Activated CD8-positive, alpha-beta memory T cell treated with anti-CD3 and anti-CD28 coated beads, Interleukin-2, amount 10 ng/mL, durations not matched to agents 7 days and 5 days (primary cell): ENCODE measurements at places on chromosomes 2 and 18.
A peak's percentile ranks its signal among the peaks of the same experiment; 100 is the strongest.

GRCh38 chr2:56014046-56014730 lies 90.6 kb upstream of the EFEMP1 start:
- H3K27ac ChIP-seq = no peak overlapping the region
- no peaks in the 10 kb centered on the region for H3K4me1 ChIP-seq
- no peak overlapping the region for H3K4me3 ChIP-seq
- DNase-seq = no peak
- no peaks in the 10 kb centered on the region for H3K36me3 ChIP-seq

- peaks cover 52% of the 10 kb centered on the region for H3K4me1 ChIP-seq
- peaks cover 67% of the 10 kb centered on the region for H3K36me3 ChIP-seq
- H3K4me3 ChIP-seq = no peak overlapping the region
- H3K27me3 ChIP-seq = no peaks in the 10 kb centered on the region
Measured at GRCh38 chr2:105877945-105878344, 133.2 kb downstream of the NCK2 start.

GRCh38 chr2:42095923-42096408 lies 48.1 kb downstream of the PKDCC start:
- peaks cover 14% of the 10 kb centered on the region for H3K36me3 ChIP-seq
- H3K27me3 ChIP-seq = peaks cover 17% of the 10 kb centered on the region

DNA sequence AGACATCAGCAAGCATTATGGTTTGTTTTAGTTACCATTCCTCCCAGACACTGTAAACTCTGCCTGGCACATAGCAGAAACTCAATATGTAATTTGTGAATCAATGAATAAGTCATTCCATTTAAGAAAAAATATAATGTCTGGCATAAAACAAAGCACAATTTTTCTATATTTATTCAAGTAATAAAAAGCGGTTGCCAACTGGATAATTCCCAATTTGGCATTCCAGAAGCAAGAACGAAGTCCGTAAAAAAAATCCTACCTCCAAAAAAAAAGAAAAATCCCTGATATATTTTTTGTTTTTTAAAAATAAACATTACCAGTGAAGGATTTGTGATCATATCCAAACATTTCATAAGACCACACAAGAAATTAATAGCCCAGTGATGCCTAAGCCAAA lies 351.3 kb upstream of the LRRTM4 start:
- no peaks in the 10 kb centered on the region for H3K36me3 ChIP-seq
- DNase-seq = no peak
- no peak overlapping the region for H3K27ac ChIP-seq
- no peaks in the 10 kb centered on the region for H3K4me1 ChIP-seq
- no peak overlapping the region for H3K4me3 ChIP-seq

GRCh38 chr18:7662866-7663265 lies 95.8 kb downstream of the PTPRM start:
- no peak overlapping the region for H3K4me3 ChIP-seq
- H3K36me3 ChIP-seq = no peaks in the 10 kb centered on the region
- no peaks in the 10 kb centered on the region for H3K4me1 ChIP-seq
- no peak overlapping the region for H3K27ac ChIP-seq

DNA sequence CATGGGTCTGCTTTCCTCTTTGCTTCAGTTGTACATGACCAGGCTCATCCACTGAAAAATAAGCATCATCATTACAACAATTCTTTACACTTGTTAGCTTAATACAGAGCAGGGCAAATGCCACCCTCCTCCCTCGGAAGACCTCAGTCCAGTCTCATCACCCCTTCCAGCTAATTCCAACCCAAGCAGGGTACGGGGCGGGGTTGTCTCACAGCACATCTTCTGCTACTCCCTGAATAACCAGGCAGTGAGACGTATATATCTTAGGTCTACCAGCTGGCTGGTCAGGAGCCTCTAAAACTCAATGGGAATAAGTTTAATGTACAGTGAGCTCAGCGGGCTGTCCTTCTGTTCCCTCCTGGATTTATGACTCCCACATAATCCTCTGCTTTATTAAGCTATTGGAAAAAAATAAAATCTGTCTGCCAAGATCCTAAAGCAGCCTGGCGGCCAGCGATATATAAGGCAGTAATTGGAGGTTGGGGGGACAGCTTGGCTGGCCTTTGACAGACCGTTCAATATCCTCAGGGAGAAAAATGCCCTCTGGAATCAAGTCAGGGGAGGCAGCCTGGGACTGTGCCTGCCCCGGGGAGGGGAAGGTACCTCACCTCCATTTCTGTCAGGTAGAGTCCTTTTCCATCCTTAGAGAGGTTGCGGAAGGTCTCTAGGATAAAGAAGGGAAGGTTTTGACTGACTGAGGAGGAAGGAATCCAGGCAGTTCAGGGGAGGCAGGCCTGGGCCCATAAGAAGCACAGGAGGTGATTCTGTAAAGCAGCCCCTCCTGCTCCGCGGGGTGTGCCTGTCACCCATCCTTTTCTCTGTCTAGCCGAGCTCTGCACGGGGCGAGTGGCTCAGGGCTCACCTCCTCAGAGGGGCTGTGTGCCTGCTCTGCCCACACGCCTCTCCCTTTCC lies 76.3 kb downstream of the CAPN13 start:
- no peak for DNase-seq
- no peak overlapping the region for H3K4me3 ChIP-seq
- H3K4me1 ChIP-seq = no peaks in the 10 kb centered on the region
- H3K36me3 ChIP-seq = no peaks in the 10 kb centered on the region
- H3K27me3 ChIP-seq = peaks cover 2% of the 10 kb centered on the region

GRCh38 chr18:21242141-21242779 lies at the start of gene GREB1L:
Gene GREB1L (plus strand): TSS chr18:21242232. CDS start chr18:21383519, 141,287 bp downstream.
- H3K27ac ChIP-seq = no peak within 1 kb of the TSS
- peaks cover 1% of the 10 kb centered on the region for H3K36me3 ChIP-seq
- no peak for DNase-seq
- H3K4me3 ChIP-seq = no peak within 1 kb of the TSS
- peaks cover 71% of the 10 kb centered on the region for H3K27me3 ChIP-seq

- no peaks in the 10 kb centered on the region for H3K36me3 ChIP-seq
- H3K4me3 ChIP-seq = no peak overlapping the region
- no peak for DNase-seq
Measured at GRCh38 chr2:151623631-151624030, 110.6 kb downstream of the NEB start.

DNA sequence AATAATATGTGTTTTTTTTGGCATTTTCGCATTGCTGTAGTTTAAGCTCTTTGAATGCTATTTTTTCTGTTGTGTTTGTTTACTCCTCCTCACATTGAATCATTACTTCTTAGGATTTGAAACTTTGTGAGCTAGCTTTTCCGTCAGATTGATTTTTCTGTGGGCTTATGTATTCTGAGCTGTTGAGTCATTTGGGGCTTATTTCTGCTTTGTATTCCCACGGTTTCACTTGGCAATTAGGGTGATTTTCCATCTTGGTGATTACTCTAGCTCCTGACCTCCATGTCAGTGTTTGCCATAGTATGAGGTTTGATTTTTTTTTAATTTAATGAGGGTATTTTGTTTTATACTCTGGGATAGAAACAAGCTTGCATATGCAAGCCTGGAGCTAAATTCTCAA lies 200.0 kb downstream of the CCDC102B start:
- H3K36me3 ChIP-seq = no peaks in the 10 kb centered on the region
- DNase-seq = no peak
- H3K27me3 ChIP-seq = no peaks in the 10 kb centered on the region
- no peak overlapping the region for H3K4me3 ChIP-seq
- H3K4me1 ChIP-seq = no peaks in the 10 kb centered on the region

GRCh38 chr2:37820471-37820986 lies 104.6 kb upstream of the RMDN2 start:
- H3K36me3 ChIP-seq = peaks cover 4% of the 10 kb centered on the region
- no peak overlapping the region for H3K4me3 ChIP-seq
- peaks cover 9% of the 10 kb centered on the region for H3K4me1 ChIP-seq
- H3K27ac ChIP-seq = no peak overlapping the region

DNA sequence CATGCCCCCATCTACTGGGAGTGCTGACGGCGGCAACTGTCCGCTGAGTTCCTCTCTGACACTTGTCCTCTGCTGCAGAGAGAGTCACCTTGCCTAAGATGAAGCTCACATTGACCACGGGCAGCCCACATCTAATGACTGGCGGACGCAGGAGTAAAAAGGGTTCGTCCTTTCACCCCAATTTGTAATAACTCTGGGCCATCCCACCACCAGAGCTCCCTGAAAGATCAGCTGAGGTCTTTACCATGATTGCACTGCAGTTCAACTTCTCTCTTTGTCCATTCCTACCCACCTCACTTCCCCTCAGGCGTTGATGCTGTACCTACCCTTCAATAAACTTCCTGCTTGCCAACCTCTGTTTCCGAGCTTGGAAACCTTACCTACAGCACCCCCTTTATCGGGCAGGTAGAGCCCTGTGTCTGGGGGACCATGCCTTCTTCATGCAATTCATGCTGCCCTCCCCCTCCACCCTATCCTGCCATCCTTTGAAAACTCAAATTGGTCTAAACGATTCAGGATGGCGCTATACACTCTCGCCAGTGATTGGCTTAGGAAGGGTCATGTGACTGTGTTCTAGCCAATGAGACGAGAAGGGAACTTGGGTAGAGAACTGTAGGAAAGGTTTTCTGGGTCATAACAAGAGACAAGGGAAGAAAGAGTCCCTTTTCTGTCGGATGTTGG lies 10.3 kb upstream of the B3GNT2 start:
- H3K27me3 ChIP-seq = no peaks in the 10 kb centered on the region
- no peak for DNase-seq
- no peaks in the 10 kb centered on the region for H3K4me1 ChIP-seq
- H3K36me3 ChIP-seq = no peaks in the 10 kb centered on the region
- H3K4me3 ChIP-seq = no peak overlapping the region
- H3K27ac ChIP-seq = no peak overlapping the region

DNA sequence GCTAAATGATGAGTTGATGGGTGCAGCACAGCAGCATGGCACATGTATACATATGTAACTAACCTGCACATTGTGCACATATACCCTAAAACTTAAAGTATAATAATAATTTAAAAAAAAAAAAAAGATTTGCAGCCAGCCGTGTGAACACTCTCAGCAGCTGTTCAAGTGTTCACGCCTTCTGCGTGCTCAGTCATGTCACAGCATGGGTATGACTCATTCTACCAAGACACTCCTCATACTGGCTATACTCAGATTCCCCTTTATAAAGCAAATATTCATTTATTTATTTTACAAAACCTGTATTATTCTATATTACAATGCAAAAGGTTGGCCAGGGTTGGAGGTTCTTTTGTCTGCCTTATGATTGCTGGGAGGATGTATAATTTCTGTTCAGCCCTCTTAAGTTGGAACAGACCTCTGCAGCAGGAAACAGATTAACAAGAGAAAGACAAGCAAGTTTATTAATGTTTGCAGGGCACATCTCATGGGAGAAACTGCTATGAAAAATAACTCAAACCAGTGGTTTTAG lies 1230.6 kb upstream of the CHAC2 start:
- H3K4me1 ChIP-seq = no peaks in the 10 kb centered on the region
- no peaks in the 10 kb centered on the region for H3K36me3 ChIP-seq
- H3K4me3 ChIP-seq = no peak overlapping the region
- no peak for DNase-seq

DNA sequence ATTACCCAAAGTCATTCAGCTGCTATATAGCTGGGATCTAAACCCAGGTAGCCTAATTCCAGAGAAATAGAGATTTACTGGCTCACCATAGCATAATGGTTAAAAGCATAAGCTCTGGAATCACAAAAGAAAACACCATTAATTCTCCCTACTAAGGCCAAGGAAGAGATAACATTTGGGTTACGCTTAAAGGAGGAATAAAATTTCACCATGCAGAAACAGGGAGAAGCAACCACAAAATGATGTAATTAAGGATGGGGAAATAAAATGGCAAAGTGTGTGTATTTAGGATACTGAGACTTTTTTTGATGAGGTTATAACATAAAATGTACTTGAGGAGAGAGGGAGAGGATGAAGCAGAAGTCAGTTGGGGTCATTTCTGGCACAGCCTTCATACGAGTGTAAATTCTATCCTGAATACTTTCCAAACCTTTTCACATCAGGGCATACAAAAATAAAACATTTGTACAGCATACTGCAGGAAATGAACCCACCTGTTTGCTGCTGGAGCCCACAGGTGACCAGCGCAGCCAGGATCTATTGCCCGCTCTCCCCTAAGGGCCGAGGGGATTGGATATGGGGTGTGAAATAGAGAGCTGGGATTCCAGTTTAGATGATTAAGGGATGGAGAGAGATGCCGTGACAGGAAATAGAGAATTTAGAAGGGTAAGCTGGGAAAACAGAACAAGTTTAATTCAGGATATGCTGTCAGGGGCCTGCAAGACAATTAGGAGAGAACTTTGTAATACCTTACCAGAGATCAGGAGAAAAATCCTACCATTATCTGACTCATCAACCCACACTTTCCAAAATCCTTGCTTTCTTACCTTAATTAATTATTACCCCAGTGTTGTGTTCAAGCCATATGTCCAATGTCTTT lies 43.8 kb upstream of the SERTAD2 start:
- H3K27ac ChIP-seq = peak overlapping the region; percentile 93
- H3K4me3 ChIP-seq = no peak overlapping the region
- peaks cover 57% of the 10 kb centered on the region for H3K4me1 ChIP-seq
- DNase-seq = no peak

- peaks cover 19% of the 10 kb centered on the region for H3K4me1 ChIP-seq
- H3K4me3 ChIP-seq = no peak overlapping the region
- H3K36me3 ChIP-seq = peaks cover 14% of the 10 kb centered on the region
- no peak overlapping the region for H3K27ac ChIP-seq
- DNase-seq = no peak
- no peaks in the 10 kb centered on the region for H3K27me3 ChIP-seq
Measured at GRCh38 chr2:85395912-85396475, 14.2 kb downstream of the CAPG start.

DNA sequence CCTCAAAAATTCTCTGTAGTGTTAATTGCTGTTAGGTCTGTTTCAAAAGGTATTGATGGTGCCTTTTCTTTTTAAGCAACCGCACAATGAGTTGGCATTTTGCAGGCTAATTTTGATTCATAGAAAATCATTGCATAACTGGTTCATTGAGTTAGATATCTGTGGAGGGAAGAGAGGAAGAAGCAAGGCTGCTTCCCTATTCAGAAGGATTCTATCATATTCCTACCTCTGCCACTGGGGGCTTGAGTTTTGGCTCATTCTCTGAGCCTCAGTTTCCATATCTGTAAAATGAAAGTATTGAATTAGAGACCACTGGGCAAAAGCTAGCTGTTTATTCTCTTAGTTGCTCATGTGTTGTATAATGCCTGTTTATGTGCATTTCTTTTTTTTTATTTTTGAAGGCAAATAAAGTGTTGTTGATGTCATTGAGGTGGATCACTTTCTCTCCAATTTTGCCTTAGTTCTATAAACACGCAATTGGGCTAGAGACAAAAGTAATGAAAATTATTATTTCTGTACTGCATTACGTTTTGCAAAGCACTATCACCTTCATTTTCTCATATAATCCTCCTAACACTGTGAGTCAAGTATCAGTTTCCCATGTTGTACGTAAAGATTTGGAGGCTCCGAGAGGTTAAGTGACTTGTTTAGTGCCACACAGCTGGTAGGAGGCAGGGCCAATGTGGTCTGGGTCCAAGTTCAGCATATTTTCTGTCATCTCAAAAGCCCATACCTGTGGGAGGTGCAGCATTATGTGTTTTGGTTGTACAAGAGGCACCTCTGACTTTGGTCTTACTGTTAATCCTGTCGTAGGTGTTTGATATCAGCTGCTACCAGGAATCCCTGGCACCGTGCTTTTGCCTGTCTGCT lies 5.9 kb downstream of the TRIB2 start:
- H3K36me3 ChIP-seq = peaks cover 28% of the 10 kb centered on the region
- peaks cover 10% of the 10 kb centered on the region for H3K27me3 ChIP-seq
- H3K27ac ChIP-seq = no peak overlapping the region
- no peak overlapping the region for H3K4me3 ChIP-seq
- H3K4me1 ChIP-seq = peaks cover 70% of the 10 kb centered on the region
- no peak for DNase-seq

- DNase-seq = no peak
- H3K27ac ChIP-seq = no peak overlapping the region
- H3K27me3 ChIP-seq = no peaks in the 10 kb centered on the region
- no peaks in the 10 kb centered on the region for H3K36me3 ChIP-seq
- H3K4me3 ChIP-seq = no peak overlapping the region
- no peaks in the 10 kb centered on the region for H3K4me1 ChIP-seq
Measured at GRCh38 chr2:78568782-78569373, 456.6 kb upstream of the REG3G start.
